ENCODE measurements at places on chromosomes 16 and 17.

DNA sequence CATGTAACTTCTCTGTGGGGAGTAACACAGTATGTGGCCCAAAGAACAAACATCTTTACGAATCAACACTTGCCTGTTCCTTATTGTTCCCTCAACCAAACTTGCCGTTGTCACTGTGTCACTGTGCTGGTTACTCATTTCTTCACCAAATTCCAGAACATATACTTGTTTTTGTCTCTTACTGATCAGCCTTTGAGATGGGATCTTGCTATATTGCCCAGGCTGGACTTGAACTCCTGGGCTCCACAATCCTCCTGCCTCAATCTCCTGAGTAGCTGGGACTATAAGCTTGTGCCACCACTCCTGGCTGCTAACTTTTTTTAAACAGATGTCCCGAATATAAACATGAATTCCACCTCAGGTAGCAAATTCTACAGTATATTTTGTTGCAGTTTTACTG is 115.1 kb downstream of the PARN start:
- no peak for ATAC-seq

- no peak for ATAC-seq
These were observed 472.5 kb downstream of the WWOX start for GRCh38 chr16:78571898-78572358.

GRCh38 chr16:82062645-82063058 is 27.6 kb downstream of the HSD17B2 start:
- no peak for ATAC-seq

GRCh38 chr16:65024767-65025178 is 97.1 kb downstream of the CDH11 start:
- ATAC-seq = no peak

DNA sequence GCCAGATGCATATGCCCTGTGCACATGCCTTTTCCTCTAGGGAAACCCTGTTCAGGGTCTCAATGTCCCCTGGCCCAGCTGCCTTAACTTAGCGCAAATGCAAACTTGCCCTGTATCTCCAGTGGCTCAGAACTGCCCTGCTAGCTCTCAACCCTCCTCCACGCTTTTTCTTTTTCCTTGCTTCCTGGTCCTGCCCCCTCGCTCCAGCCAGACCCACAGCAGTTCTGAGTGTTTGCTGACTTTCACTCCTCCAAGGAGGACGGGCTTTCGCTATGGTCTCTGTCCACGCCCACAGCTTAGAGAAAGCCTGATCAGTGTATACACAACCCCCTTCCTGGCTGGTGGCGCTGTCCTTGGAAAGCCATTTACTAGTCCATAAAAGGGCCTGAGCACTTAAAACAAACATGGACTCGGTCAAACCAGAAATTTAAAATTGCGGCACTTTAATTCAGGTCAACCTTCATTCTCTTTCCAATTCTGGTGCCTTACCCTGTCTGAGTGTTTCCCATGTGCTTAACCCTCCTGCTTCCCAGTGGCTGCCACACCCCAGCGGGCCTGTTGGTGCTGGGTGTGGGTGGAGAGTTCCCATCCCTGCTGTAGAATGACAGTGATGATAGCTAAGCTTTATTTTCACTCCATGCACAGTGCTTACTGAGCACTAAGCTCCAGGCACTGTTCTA is 15.6 kb upstream of the TMEM98 start:
- no peak for ATAC-seq

GRCh38 chr17:21381076-21381706 is 5.0 kb downstream of the KCNJ12 start:
- no peak for ATAC-seq

DNA sequence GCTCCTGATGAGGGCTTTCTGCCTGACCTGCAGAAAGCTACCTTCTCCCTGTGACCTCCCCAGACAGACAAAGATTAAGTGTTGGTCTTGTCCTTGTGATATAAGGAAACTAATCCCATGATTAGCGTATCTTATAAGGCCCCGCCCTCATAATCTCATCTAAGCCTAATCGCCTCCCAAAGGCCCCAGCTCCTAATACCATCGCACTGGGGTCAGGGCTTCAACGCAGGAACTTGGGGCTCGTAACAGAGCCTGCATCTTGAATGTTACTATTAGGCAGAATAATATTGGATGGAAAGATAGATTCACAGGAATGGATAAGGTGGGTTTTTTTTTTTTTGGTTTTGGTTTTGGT is 78.9 kb downstream of the C16orf95 start:
- no peak for ATAC-seq

Data from stimulated activated memory B cell treated with anti-CD40 and anti-IgM and Interleukin-4, amounts not matched to agents 10 μg/mL and 1 μg/mL and 100 μg/mL, for 72 hours (primary cell).